ENCODE measurements at places on chromosomes 2 and 18.

GRCh38 chr2:216372761-216373291, 543 bp upstream of the MARCHF4 start:
- DNase-seq, result no peak

- DNase-seq, result no peak
Observed at GRCh38 chr2:160838691-160839090, 321.5 kb upstream of the TANK start.

- no peak for DNase-seq
Observed at GRCh38 chr2:181658444-181658843, 1.5 kb upstream of the CERKL start.

- no peak for DNase-seq
Observed at GRCh38 chr18:31098878-31099277, 3.3 kb downstream of the DSC2 start.

DNA sequence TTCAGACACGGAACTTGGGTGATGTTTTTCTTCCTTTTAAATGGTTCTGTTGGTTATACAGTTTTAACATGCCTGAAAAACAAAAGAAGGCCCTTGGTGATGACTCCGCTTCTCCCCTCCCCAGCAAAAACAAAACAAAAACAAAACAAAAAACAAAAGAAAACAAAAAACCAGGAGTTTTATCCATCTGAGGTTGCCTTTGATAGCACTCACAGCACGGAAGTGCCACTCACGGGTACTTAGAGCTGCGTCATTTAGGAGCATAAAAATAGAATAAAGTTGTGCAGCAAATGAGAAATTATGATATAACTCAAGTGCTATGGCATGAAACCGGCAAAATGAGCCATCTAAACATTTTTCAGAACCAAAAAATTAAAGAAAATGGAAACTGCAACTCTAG, 57.7 kb downstream of the ZEB2 start:
- no peak for DNase-seq

GRCh38 chr2:71889759-71890684, 257.6 kb downstream of the CYP26B1 start:
- no peak for DNase-seq

DNA sequence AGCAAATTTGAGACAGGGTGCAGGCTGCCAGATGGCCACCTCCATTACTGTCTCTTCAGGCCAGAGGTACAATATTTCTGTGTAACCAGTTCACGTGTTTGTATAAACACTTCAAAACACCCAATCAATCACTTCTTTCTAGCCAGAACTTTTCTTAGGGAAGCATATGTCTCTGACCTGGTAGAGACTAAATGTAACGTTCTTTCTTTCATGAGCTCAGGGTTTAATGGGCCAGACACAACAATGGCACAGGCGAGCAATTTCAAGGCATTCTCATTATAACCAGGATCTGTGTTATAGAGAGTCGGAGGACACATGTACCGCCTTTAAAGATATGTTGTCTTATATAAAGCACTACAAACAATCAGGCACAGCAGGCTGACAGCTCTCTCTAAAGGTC, 1846.4 kb upstream of the PIK3C3 start:
- no peak for DNase-seq

GRCh38 chr2:150909613-150910012, 352.1 kb downstream of the RBM43 start:
- no peak for DNase-seq

DNA sequence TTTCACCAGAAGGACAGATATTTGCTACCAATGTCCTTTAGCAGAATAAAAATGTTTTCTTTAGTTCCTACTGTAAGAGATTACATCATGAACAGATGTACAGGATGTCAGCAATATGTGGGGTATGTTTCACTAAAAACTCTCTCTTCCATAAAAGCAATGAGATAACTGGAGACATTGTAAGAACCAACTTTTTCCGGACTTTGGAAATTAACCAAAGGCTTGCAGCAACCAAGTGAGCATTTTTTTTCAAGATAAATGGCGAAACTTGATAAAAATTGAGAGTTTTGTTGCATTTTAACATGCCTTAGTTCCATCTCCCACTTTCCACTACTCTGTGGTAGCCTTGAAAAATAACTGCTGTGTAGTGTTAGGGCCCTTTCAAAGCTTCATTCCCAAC, 429.8 kb upstream of the CDH2 start:
- no peak for DNase-seq

- peak; percentile 25 for DNase-seq
Observed at GRCh38 chr2:158460632-158461297, 4.0 kb downstream of the PKP4 start.

GRCh38 chr2:112725545-112726457, 5.0 kb downstream of the NT5DC4 start:
- no peak for DNase-seq

DNA sequence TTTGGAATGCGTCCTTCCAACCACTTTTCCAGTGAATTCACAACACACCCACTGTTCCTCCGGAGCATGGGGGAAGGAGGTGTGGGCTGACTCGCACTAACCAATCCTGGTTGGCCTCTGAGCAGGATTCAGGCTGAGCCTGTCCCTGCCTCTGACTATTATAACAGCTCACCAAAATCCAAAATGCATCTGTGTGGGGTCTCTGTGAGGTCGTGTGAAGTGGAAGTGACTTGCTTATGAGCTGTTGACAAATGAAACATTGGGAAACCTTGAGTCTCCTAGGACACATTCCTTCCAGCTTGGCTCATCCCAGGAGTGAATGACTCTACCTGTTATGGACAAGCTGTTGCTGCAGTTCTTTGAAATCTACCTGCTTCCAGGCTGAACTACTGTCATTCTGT, 1.5 kb downstream of the CIDEA start:
- DNase-seq, result no peak

DNA sequence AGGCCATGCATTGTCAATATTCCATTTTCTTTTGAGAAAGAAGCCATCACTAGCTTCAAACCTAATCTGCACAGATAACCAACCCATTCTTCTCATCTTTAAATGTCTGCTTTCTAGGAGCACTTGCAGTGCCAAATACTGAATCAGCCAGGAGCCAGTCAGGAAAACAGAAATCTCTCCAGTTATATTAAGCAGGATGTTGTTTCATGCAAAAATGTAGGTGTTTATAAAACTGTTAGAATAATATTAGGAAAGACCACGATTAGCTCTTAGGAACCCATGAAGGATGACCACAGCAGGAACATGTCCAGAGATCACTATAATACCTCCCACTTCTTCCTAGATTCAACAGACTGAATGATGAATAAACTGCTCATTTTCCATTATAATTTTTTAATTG, 86.0 kb downstream of the TTC32 start:
- DNase-seq, result no peak

GRCh38 chr2:100194951-100195350, 52.6 kb upstream of the AFF3 start:
- DNase-seq, result no peak

GRCh38 chr2:96325041-96325883, at the start of gene ITPRIPL1:
Gene ITPRIPL1 (plus strand): TSS chr2:96325317. CDS start chr2:96325840, 523 bp downstream.
- DNase-seq, result peak; percentile 56

- peak; percentile 97 for DNase-seq
Observed at GRCh38 chr2:237964578-237965404, 2.0 kb upstream of the UBE2F start.

DNA sequence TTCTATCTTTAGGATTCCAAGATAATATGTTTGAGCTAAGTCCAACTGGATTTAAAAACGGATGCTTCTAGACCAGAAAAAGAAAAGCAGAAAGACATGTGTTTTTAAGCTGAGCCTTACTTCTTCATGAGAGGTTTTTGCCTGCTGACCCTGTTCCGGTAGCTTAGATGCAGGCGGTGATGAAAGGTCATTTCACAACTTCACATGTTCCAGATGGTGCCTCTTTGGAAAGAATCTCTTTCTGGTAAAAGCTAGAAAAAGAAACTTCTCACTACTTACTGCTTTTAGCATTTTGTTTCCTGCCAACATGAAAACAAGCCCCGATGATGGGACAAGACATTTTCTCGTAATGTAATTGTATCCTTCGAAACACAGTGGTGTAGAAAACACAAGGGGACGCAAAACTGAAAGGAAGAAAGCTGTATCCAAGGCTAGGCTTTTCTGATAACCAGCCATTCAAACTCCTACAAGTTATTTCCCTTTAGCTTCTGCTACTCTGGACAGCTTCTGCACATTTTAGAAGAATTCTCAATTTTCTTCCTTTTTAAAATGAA, 407.3 kb upstream of the LYPD1 start:
- no peak for DNase-seq

DNA sequence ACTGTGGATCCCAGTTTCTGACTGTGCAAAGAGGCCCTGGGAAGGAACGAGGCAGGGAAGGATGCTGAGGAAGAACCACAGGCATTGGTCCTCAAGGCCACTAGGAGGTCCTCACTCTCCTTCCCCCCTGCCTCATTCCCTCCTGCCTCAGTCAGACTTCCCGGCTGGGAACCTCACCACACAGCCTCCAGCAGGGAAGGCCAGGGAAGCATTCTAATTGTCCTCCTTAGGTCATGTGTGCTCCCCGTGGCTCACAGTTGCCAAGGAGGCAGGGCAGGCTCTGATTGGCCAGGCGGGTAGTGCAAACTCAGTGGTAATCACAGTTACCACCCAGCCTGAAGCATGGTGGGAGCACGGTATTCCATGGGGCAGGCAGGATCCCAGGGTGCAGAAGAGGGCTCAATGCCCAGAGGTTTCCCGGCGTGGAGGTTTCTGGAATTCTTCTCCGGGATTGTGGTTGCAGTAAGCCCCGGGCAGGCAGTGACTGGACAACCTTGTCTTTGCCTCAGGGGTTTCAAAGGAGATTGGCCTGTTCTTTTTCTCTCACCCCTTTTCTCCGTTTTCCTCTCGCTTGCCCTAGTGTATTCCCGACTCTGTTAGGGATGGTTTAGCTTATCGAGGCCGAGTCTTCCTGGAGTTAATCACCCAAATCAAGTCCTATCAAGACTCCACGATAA, 27.1 kb downstream of the FER1L5 start:
- no peak for DNase-seq

GRCh38 chr2:105879803-105880300, 135.1 kb downstream of the NCK2 start:
- DNase-seq, result no peak

GRCh38 chr2:208541461-208541988, 134.9 kb downstream of the PTH2R start:
- no peak for DNase-seq

DNA sequence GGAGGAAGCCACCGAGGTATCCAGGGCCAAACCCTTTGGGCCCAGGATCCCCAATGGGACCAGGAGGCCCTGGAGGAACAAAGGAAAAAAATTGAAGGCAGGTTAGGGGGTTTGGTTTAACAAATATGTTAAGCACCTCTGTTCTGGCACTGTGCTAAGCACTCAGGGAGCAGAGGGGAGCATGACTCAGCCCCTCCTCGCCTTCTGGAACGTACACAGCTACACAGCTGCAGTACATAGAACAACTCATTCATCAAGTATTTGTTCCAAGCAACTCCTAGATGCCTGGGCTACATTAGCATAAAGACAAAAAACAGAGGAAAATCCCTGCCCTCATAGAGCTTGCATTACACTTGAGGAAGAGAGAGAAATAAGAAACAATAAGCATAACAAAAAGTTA, 153.6 kb downstream of the COL4A4 start:
- no peak for DNase-seq

GRCh38 chr2:74174909-74175308, 3.8 kb downstream of the MOB1A start:
- no peak for DNase-seq

DNA sequence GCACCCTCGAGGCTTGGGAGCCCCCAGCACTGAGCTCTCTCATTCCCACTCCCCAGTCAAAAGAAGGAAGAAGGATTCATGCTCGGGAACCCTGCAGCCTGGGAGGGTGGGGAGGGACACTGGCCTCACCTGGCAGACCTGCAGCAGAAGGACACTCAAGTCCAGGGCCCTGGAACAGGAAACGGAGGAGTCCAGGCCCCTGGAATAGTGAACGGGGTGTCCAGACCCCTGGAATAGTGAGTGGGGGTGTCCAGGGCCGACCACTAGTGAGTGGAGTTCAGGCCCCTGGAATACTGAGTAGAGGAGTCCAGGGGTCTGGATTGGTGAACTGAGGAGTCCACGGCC, 292.5 kb downstream of the NDUFA10 start:
- no peak for DNase-seq

GRCh38 chr18:25229081-25229480, 122.9 kb downstream of the ZNF521 start:
- peak; percentile 92 for DNase-seq

GRCh38 chr2:207165121-207166038, at the start of gene KLF7:
Gene KLF7 (minus strand): TSS chr2:207165948. CDS start chr2:207165568, 380 bp downstream.
- peak; percentile 65 for DNase-seq

DNA sequence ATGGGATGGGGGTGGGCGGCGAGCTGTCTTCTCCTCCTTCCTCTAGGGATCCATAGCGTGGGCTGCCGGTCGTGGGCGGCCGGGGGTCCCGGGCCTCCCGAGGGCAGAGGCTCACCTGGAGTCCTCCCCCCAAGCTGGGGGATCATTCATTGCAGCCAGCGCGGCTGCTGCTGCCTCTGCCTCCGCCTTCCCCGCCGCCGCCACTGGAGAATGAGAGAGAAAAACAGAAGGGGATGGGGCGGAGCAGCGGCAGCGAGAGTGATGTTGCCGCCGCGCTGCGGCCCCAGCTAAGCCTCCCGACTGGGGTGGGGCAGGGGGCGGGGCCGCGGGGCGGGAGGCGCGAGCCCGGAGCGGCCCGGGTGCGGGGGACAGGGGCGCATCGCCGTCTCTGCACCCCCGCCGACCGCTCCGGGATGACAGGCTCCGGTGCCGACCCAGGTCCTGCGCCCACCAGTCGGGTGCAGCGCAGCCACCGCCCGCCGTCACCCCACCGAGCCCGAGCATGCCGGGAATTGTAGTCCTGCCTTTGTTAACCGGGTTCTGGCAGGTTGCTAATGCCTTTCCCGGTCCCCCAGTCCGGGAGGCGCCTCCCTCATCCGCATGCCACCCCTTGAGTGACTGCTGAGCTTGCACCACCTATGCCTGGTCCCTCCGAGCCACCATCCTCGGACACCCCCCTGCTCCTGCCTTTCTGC, at the start of gene KIF3C:
Gene KIF3C (minus strand): TSS at position 225 of the 695 bp plus-strand sequence. CDS start 580 bp downstream, outside the sequence.
- DNase-seq, result peak; percentile 75

DNA sequence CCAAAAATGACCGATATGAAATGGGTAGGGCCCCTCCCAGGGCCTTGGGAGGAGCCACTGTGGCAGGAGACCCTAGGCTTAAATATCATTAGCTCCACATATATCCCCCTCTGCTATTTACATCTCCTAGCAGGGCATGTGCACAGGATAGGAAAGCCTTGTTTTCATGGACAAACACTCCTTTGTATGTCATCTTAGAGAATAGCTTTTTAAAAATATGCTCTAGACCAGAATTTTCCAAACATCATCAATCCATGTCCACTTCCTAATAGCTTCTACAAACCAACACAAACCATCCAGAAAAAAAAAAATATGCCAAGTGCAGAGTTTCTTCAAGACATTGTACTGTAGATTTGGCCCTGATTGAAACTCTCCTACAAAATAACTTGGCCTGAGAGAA, 10.8 kb downstream of the DAPL1 start:
- DNase-seq, result no peak

DNA sequence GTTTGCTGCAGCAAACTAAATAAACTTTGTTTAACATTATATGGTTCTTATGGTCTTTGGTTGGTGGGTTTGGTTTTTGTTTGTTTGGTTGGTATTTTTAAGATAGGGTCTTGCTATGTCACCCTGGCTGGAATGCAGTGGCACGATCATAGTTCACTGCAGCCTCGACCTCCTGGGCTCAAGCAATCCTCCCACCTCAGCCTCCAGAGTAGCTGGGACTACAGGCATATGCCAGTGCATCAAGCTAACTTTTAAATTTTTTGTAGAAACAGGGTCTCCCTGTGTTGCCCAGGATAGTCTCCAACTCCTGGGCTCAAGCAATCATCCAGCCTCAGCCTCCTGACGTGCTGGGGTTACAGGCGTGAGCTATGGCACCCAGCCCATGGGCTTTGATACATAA, 7.1 kb upstream of the RPRD1A start:
- DNase-seq, result no peak

Data from erythroblast (primary cell).